ENCODE measurements at places on chromosomes 13 and 19. TPM values are rescaled to one million over a fixed set of nuclear protein-coding genes. Genes with fewer than 3 reads are reported as not detected.

DNA sequence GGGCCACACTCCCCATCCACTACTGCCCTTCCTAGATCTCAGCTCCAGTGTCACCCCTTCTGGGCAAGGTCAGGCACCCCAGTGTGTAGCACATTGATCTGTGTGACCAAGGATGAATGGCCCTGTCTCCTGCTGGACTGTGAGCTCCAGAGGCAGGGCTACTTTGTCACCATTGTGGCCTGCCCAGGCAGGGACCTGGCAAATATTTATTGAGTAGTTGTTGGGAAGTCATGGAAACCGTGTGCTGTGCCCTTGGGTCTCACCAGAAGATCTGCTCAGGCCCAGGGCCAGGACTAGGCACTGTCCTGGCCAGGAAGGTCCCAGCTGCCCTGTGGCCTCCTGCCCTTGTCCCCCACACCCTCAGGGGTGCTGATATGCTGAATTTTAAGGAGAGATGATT lies 10.5 kb downstream of the NACC1 start:
- no peak for DNase-seq
- H3K4me1 ChIP-seq: peaks cover 17% of the 10 kb centered on the region
- no peaks in the 10 kb centered on the region for H3K27me3 ChIP-seq
- H3K4me3 ChIP-seq: no peak overlapping the region
- H3K36me3 ChIP-seq: peaks cover 80% of the 10 kb centered on the region

DNA sequence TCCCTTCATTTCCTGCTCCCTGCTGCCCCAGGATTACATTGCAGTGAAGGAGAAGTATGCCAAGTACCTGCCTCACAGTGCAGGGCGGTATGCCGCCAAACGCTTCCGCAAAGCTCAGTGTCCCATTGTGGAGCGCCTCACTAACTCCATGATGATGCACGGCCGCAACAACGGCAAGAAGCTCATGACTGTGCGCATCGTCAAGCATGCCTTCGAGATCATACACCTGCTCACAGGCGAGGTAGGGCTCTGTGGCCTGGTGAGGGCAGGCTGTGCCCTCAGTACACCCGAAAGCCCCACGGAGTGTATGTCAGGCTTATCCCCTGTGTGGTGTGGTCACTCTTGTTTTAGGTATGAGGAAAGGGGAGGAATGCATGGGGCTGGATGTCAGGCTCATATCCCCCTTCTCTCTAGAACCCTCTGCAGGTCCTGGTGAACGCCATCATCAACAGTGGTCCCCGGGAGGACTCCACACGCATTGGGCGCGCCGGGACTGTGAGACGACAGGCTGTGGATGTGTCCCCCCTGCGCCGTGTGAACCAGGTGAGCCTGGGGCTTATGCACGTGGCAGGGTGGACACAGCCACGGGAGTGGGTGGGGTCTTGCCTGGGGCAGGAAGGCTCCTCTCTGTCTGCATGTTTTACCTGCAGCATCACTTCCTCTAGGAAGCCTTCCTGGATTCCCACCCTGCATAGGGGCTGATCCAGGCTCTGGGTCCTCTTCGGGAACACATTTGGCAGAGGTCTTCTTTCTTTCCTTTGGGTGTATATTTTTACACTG lies 2.3 kb upstream of the RNF225 start:
- peaks cover 72% of the 10 kb centered on the region for H3K36me3 ChIP-seq
- no peak for DNase-seq
- H3K4me1 ChIP-seq: peaks cover 57% of the 10 kb centered on the region
- no peaks in the 10 kb centered on the region for H3K27me3 ChIP-seq
- no peak overlapping the region for H3K27ac ChIP-seq

GRCh38 chr19:33159893-33160292 lies 28.0 kb downstream of the WDR88 start:
- DNase-seq: no peak
- H3K4me3 ChIP-seq: no peak overlapping the region
- H3K36me3 ChIP-seq: no peaks in the 10 kb centered on the region
- H3K27ac ChIP-seq: no peak overlapping the region
- no peaks in the 10 kb centered on the region for H3K27me3 ChIP-seq

PGLYRP2 gene
- not detected for total RNA-seq

CLC gene
- 0.83 TPM for total RNA-seq

LMTK3 gene
- total RNA-seq: 10.2 TPM
